ENCODE measurements at places on chromosomes 1 and 21.

DNA sequence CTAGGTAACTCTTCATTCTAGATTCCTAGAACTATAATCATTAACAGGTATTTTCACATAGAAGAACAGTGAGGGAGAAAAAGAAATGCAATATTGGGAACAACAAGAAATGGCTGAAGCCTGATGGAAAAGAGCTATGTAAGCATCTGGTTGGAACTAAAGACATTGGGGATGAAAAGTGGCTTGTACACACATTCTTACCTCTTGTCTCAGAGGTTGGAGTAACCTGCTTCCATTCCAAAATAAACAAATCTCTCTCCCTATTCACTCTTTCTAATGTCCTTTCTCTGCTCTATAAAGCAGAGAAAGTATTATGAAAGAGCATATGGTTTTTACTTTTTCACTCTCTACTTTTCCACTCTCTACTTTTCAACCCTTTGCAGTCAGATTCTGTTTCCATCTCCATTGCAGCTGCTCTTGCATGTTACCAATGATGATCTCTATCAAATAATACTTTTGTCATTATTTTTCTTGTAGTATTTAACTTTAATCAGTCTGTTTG, 37.5 kb downstream of the CMPK1 start:
- DNase-seq: no peak

DNA sequence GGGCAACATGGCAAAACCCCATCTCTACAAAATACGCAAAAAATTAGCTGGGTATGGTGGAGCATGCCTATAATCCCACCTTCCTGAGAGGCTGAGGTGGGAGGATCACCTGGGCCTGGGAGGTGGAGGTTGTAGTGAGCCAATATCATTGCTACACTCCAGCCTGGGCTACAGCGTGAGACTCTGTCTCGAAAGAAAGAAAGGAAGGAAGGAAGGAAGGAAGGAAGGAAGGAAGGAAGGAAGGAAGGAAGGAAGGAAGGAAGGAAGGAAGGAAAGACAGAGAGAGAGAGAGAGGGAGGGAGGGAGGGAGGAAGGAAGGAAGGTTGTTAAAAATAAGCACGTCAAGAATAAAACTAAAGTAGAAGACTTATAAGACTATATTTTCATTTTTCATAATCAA, 17.0 kb upstream of the ATP1A1 start:
- DNase-seq: no peak

DNA sequence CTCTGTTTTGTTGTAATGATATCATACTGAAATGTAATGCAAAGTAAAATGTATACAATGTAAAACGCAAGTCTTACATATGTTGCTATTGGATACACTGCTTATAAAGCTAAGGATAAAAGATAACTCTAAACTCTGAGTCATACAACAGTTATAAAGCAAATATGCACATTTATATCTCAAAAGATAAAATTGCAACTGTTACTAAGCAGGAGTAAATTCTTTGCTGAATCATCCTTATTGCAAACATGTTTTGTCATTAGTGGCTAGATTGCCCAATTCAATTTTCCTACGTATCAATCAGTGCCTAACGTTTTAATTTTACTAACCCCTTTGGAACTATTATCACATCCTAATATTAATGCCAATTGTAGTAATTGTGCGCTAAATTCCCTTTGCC, 762.9 kb downstream of the LTN1 start:
- no peak for DNase-seq

- no peak for DNase-seq
Observed at GRCh38 chr1:165851034-165851658, 23.7 kb downstream of the UCK2 start.

- DNase-seq: no peak
Observed at GRCh38 chr1:61107638-61108037, 25.3 kb downstream of the NFIA start.

GRCh38 chr1:7515175-7515574, 255.9 kb upstream of the VAMP3 start:
- no peak for DNase-seq

DNA sequence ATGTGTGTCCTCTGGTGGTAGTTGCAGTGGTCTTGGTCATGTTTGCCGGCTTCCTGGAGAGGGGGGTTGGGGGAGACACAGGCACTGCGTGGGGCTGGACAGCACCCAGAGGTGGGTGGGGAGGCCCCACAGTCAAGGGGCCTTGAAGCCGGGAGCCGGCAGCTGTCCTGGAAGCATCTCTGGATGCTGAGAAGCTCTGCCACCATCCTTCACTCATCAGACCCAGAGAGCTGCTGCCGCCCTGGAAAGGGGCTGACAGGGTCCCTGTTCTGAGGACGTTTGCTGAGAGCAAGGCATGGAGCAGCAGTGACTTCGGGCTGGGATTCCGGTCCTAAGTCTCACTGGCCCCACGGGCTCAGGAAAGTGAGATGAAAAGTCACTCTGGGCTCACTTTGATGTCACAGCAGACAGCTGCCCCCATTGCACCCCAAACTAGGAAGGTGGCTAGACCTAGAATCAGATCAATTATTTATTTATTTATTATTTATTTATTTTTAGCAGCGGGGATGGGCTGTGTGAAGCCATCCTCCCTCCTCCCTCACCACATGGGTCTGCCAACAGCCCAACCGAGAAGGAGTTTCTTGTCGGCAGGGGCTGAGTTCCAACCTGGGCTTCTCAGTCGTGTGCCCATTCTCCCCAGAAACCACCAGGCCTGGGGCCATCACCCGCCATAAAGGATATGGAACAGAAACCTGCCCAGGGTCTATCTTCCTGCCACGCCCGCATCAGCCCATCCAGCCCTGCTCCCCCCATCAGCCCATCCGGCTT, 547.4 kb downstream of the PTPRU start:
- no peak for DNase-seq
